Fibroblast of mammary gland (primary cell): ENCODE measurements at places on chromosomes 5 and 9.
A peak's percentile ranks its signal among the peaks of the same experiment; 100 is the strongest.

DNA sequence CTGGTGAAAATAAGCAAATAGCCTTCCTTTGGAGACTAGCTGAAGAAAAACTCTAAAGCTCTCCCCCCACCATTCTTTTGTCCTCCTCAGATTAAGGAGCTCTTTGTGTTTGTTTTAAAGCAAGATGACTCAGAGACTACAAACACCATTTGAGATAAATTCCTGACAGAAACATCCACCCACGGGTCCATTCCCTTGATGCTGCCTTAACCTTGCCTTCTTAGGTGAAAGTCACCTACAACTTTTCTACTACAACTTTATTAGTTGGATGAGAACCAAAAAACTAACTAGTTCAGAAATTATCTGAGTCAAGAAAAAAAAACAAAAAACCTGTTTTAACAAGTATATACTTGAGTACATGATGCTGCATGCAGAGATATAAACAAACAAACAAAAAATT is 831.1 kb downstream of the NR2F1-AS1 start:
- DNase-seq, result peak; percentile 54

GRCh38 chr9:94165592-94166235 is 81.5 kb downstream of the PTPDC1 start:
- peak; percentile 98 for DNase-seq

- DNase-seq, result peak; percentile 67
Measured at GRCh38 chr9:70477146-70477745, 62.8 kb upstream of the KLF9 start.

DNA sequence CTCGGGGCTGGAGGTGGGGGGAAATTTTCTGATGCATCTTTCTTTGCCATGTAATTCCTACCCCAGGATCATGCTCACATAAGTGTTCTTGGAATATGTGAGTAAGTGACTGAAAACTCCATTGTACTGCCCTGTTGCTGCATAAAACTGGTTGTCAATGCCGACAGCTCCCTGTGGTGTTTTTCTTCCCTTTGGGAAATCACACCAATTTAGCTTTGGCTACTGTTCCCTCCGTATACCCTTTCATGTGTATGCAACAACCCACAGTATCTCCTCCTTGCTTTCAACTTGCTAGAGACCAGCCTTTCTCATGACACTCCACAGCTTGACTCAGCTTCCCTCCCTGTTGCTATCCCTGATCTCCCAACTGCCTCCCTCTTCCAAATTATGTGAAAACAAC is 240.6 kb downstream of the TRIM32 start:
- no peak for DNase-seq

GRCh38 chr9:14766299-14766698 is 43.8 kb upstream of the CER1 start:
- DNase-seq, result no peak

DNA sequence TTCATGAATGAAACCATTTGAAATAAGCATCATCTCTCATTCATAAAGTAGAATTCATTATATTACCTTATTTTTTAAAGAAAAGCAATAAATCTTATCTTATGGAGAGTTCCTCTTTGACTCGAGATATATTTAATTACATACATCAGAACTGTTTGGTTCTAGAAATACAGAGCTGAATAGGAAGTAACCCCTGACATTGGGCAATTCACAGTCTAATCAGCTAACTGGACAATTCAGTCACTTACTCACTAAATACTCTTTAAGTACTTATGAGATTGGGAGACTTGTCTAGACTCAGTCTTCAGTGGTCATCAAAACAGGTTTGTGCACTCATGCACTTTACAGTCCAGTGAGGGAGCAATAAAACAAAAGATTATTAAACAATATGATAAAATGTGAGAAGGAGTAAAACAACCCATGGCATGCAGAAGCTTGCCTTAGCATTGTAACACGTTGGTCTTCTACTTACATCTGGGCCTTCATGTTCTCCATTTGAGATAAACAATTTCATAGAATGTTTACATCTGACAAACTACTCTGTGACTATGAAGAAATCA is 11.5 kb upstream of the FBXO38 start:
- DNase-seq, result no peak

DNA sequence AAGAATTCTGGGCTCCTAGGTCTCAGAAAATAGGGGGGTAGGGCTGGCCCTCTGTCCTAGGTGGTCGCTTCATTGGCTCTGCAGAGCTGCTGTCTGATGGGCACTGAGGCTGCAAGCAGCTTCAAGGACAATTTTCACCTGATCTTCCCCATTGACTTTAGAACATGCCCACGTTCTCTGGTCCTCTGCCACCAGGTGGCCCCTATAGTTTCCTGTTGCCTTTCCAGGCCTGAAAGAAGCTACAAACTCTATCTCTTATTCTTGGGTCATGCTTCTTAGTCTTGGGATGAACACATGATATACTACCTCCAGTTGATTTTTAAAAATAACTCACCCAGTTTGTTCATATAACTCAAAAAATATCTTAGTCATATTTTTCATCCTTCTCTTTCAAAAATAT is 26.3 kb downstream of the SPZ1 start:
- DNase-seq, result peak; percentile 12

DNA sequence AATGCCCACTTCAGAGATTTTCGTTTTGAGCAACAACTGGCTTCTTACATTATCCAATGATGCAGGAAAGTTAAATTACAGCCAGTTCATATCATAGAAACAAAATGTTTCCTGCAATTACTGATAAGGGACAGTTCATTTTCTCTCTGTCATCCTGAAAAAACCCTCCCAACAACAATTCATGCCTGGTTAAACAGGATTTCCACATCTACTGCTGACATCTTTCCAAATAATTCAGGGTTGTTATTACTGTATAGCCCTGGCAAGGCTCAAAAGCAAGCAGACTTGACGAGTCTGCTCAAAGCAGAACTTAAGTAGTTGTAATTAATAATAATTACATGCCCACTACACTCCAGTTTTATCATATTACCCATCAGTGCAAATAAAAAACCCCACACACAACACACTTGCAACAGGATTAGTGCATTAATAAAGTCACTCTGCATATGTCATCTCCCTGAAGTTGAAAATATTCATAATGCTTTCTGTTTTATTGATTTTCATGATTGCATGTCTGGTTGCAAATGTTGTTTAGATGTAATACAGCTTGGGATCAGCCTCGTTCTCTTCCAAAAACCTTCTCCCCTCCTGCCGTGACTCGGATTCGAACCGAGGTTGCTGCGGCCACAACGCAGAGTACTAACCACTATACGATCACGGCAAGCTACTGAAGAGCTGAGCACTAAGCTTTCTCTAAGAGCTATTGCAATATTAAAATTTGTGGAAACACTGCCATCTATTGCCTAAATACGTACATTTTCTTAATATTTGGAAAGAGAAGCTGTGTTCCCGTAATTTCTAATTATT is 119.6 kb upstream of the NFIB start:
- peak; percentile 80 for DNase-seq

DNA sequence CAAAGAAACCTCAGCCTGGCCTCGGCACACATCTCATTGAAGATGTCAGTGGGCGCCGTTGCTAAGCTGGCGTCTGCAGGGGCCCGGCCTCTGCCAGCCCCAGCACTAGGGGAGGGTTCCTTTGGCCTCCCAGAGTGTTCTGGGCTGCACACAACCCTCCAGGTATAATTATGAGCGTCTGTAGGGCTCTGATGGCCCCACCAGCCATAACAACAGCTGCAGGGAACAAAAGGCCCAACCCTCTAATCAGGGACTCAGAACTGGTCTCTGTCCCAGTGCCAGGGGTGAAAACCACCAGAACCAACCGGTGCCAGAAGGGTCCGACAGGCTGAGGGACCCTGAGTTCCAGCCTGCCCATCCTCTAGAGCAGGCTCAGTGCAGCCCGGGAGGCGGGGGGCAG is 39.5 kb upstream of the SLC12A7 start:
- DNase-seq, result no peak

DNA sequence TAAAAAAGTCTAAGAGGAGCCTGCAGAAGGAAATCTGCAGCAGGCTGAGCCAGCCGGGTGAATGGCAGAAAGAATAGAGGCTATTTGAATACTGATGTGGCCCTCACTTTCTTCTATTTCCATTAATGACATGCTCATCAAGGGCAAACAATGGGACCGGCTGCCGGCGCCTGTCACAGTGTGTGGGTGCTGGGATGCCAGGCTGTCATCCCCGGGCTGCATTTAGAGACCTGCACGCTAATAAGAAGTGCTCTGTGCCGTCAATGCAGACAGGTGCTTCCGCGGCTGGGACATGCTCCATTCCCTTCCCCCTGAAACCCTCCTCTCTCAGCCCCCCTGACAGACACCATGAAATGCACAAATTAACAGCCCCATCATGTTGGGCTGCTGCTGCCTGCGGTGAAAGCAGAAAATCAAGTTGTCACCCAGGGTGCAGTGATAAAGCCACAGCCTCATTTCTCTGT is 217.7 kb upstream of the TBCA start:
- DNase-seq, result no peak

- peak; percentile 95 for DNase-seq
Measured at GRCh38 chr9:5509573-5509972, 758 bp upstream of the PDCD1LG2 start.

- no peak for DNase-seq
Measured at GRCh38 chr5:994821-995220, 13.8 kb upstream of the NKD2 start.
